ENCODE measurements at places on chromosomes 12 and 14.

DNA sequence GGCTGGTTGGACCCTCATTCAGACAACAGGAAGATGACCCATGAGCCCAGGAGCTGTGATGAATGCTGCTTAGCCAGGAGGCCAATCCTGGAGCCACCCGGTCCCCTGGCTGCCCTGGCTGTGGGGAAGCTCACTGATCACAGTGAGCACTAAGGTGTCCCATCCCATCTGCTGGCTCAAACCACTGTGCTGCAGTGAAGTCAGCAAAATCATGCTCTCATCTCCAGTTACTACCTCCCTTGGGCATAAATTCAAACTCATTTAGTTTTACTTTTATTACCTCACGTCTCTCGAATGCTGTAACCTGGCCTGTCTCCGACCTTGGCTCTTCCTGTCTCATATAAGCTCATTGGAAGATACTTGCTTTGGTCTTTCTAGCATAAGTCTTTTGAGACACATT is 112.4 kb downstream of the APAF1 start:
- DNase-seq: no peak

GRCh38 chr14:55710506-55711041 is 130.6 kb downstream of the KTN1 start:
- no peak for DNase-seq

GRCh38 chr12:109652233-109652976 is 61.2 kb upstream of the FAM222A start:
- no peak for DNase-seq

DNA sequence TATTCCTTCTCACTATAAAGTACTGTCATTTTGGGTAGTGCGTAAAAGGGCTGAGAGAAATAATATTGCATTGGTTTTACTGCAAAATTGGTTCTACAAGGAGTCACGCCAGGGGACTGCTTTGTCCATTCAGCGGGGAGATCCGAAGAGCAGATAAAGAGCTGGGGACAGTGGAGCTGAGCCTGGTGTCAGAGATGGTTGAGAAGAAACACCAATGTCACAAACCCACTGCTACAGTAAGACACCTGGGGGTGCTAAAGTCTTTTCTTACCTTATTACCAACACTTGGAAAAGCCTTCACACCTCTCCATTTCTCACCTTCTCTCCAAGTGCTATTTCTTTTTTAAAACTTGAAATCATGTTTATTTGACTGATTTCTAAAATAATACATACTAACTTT is 14.1 kb downstream of the IL31 start:
- no peak for DNase-seq

DNA sequence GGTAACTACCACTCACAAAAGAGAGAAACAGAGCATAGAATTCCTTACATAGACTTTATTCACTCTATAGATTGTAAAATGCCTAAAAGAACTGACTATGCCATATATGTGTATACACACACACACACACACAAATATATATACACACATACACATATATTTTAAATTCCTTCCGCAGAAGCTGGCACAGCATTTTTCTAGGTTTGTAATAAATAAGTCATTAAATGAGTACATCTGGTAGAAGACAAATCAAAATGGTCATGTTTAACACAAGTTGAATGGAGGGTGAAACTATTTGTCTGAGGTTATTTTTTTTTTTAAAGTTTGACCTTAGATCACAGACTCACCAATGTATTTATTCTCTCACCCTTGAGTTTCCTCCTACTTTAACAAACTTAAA is 58.2 kb downstream of the CCER1 start:
- no peak for DNase-seq

- no peak for DNase-seq
These were observed 156.7 kb downstream of the KIF26A start for GRCh38 chr14:104294983-104295680.

DNA sequence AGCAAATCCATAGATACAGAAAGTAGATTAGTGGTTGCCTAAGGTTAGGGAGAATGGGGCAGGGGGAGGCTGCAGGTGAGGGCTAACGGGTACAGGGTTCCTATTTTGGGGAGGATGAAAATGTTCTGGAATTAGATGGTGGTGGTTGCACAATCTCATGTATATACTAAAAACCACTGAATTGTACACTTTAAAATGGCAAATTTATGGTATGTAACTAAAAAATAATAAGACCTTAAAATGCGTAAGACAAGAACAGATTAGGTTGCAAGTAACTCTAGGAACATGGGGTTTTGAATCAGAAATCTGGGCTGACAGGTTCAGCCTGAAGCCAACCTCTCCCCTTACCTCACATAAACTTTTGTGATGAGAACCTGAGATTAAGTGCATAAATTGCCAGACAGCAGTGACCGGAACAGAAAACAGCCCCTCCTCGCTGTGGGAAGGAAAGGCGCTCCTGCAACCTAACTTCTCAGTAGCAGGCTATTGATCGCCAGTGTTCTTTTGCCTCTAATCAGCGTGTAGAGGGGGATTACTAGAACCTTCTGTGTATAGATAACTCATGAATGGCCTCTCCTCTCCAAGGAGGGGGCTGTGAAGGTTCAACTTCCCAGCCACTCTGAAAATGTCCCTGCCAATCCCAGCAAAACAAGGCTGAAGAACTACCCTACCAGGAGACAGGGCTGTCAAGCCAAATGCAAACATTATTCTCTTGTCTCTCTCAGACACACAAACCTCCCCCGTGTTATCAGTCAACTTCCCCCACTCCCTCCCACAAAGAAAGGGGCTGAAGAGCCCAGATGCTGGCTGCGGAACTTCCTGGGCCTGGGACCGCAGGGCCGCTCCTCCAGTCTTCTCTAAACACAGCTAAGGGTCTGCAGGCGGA is 1.9 kb downstream of the SSH1 start:
- peak; percentile 16 for DNase-seq

DNA sequence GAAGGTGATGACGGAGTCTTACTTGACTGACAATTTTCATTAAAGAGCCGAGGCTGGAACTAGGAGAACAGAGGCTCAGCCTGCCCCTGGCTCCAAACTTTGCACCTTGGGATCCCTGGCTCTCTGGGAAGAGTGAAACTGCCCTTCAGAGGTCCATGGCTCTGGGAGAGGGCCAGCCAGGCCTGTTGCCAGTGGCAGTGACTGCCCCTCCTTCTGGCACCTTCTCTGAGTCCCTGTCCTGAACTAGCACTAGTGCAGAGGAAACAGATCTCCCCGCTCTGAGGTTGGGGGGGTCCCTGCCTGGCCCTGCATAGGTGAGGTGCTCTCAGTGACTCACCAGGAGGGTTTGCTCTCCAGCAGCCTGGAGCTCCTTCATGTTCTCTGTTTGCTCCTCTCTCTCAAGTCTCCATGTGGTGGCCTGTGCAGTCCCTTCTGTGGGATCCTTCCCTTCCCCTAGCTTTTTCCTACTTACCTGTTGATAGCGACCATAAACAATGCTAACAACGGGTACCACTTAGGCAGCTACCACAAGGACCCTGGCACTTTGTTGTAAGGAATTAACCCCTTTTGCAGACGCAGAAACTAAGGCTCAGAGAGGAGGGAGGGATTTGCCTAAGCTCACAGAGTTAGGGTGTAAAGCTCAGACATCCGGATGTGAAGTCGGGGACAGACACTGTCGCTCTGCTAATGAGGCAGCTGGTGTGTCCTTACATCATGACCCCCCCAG is 22.4 kb downstream of the FAM222A start:
- no peak for DNase-seq

DNA sequence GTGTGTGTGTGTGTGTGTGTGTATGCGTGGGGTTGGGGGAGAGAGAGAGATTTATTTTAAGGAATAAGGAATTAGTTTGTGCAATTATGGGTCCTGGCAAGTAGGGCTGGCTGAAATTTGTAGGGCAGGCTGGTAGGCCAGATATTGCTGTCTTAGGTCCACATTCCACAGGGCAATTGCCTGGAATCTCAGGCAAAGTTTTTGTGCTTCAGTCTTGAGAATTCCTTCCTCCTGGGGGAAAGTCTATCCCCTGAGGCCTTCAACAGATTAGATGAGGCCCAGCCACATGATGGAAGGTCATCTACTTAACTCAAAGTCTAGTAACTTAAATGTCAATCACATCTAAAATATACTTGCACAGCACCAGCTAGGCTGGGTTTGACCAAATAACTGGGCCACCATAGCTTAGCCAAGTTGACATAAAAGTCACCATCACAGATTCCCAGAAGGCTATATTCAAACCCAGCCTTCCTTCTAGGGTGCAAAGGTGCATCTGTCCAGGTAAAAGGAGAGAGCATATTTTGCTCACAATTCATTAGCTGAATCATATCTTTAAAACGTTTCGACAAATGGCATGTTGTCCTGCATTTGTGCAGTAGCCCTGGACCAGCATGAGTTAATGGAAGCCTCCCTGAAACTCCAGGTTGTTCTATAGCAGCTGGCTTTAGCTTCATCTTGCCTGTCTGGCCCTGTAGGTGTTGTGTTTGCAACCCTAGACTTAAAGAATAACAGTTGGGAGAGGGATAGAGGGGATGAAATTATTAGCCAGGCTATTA is 63.1 kb downstream of the C14orf132 start:
- no peak for DNase-seq

GRCh38 chr12:43306066-43306465 is 245.9 kb downstream of the ADAMTS20 start:
- peak; percentile 68 for DNase-seq

GRCh38 chr12:62660756-62661155 is 194.1 kb downstream of the MON2 start:
- DNase-seq: no peak

DNA sequence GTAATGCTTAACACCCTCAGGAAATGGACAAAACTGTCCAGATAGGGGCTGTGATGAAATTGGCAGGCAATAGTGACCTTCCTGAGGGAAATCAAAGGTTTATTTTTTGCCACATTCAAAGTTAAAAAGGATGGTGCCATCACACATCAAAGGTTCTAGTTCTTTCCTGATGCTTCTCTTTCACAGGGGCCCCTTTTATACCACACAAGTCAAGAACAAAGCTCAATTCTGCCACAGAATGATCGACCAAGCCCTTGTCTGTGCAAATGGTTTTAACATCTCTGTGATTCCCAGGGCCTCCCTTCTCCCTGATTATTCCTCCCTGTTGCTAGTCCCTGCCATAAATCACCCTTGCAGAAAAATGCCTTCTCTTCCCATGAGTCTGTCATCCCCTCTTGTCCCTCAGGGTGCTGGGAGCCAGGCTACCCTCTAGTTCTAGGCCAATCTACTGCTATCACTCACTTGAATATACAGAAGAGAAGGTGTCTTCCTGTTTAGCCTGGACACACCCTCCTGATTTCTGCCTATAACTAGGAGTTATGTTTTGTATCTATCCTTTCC is 22.7 kb downstream of the SMCO2 start:
- DNase-seq: no peak

DNA sequence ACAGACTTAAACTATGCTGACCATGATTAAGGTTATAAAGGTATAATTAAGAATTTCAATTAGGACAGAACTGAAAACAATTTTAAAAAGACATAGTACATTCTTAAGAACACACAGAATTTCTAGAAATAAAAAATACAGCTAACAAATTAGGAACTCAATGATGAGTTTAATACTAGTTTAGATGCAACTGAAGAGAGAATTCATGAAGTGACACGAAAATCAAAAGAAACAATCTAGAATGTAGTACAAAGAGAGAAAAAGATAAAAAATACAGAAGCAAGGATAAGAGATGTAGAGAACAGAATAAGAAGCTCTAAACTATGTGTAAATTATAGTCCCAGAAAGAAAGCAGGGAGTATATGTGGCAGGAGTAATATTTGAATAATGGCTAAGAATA is 187.8 kb upstream of the KRR1 start:
- no peak for DNase-seq

GRCh38 chr12:107402041-107403022 is 283.3 kb upstream of the PWP1 start:
- peak; percentile 62 for DNase-seq

- DNase-seq: no peak
These were observed 148.9 kb downstream of the CRADD start for GRCh38 chr12:93825931-93826555.
